ENCODE measurements at places on chromosomes 6 and 20. TPM values are rescaled to one million over a fixed set of nuclear protein-coding genes. Genes with fewer than 3 reads are reported as not detected.
A peak's percentile ranks its signal among the peaks of the same experiment; 100 is the strongest.

Gene KHDC1L
- not detected for total RNA-seq

DNA sequence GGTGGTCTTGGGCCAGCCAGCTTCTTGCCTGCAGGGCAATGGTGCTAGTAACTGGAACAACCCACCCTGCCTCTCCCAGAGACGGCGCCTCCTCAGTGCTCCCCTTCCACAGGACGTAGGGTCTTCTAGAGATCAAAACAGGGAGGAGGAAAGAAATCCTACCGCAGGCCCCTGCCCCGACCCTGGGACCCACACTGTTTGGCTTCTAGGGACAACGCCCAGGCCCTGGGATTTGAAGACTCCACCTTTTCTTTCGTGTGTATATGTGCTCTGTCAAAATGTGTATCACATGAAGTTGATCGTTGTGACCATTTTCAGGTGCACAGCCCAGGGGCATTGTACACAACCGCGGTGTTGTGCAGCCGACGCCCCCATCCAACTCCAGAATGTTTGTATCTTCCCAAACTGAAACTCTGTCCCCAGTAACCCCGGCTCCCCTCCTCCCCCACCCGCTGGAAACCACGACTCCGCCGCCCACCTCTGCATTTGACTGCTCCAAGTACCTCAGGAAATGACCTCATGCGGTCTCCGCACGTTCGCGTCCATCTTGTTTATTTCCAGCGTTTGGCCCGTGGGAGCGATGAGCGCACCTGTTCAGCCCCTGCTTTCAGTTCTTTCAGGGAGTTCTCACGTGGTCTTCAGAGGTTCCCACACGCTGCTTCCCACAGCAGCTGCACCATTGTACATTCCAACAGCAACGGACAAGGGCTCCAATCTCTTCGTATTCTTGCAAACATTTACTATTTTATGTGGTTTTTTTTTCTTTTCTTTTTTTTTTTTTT is 3.4 kb upstream of the BHLHE23 start:
- peak overlapping the region; percentile 30 for H3K27ac ChIP-seq
- DNase-seq: peak; percentile 71
- H3K4me3 ChIP-seq: peak overlapping the region; percentile 74

Gene ERVFRD-1
- not detected for total RNA-seq

- no peaks in the 10 kb centered on the region for H3K4me1 ChIP-seq
- no peaks in the 10 kb centered on the region for H3K36me3 ChIP-seq
- H3K27ac ChIP-seq: no peak overlapping the region
- no peak overlapping the region for H3K4me3 ChIP-seq
- peaks cover 2% of the 10 kb centered on the region for H3K27me3 ChIP-seq
Measured at GRCh38 chr20:24691901-24692351, 222.5 kb downstream of the SYNDIG1 start.

DNA sequence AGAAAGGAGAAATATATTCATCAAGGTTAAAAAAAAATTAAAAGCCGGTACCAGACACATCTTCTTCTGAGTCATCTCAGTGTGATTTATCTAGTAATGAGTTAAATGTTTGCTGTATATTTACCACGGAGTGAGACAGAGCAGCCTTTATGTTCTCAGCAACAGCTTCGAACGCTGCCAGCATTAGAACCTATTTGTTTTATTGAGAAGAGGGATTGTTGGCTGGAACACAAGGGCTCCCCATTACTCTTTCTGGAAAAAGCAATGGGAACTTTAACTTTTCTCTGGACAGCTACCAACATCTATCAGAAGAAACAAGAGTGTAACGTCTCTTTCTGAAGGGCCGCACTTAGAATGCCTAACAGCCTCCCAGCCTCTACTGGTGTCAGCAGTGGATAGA is 105.3 kb upstream of the TAB2 start:
- DNase-seq: no peak
- peaks cover 44% of the 10 kb centered on the region for H3K36me3 ChIP-seq
- H3K27ac ChIP-seq: no peak overlapping the region
- H3K4me1 ChIP-seq: peaks cover 15% of the 10 kb centered on the region
- H3K27me3 ChIP-seq: no peaks in the 10 kb centered on the region
- H3K4me3 ChIP-seq: peak overlapping the region; percentile 1

All from activated CD4-positive, alpha-beta memory T cell treated with anti-CD3 and anti-CD28 coated beads, Interleukin-2, amount 10 ng/mL, durations not matched to agents 7 days and 5 days (primary cell).